ENCODE measurements at places on chromosomes 12 and 14.

GRCh38 chr12:71426300-71427047 lies 13.1 kb upstream of the LGR5 start:
- H3K27ac ChIP-seq: no peak overlapping the region
- no peaks in the 10 kb centered on the region for H3K4me1 ChIP-seq
- DNase-seq: no peak
- no peaks in the 10 kb centered on the region for H3K36me3 ChIP-seq

DNA sequence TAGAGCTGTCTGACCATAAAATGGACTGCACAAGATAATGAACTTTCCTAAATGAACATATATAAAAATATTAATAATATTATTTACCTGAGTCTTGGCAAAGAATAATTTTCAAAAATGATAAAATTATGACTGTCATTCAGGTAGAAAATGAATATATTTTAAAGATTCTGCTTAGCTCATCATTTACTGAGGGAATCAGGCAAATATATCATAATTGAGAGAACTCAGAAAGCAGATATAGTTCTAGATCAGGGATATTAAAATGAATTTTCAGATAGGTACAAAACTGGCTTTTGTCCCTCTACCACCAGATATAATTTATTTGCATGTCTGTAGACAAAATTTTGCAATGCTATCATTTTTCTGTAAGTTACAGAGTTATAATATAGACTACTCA lies 86.1 kb upstream of the CPM start:
- H3K27ac ChIP-seq: no peak overlapping the region
- no peak for DNase-seq
- no peaks in the 10 kb centered on the region for H3K36me3 ChIP-seq
- H3K4me1 ChIP-seq: no peaks in the 10 kb centered on the region

DNA sequence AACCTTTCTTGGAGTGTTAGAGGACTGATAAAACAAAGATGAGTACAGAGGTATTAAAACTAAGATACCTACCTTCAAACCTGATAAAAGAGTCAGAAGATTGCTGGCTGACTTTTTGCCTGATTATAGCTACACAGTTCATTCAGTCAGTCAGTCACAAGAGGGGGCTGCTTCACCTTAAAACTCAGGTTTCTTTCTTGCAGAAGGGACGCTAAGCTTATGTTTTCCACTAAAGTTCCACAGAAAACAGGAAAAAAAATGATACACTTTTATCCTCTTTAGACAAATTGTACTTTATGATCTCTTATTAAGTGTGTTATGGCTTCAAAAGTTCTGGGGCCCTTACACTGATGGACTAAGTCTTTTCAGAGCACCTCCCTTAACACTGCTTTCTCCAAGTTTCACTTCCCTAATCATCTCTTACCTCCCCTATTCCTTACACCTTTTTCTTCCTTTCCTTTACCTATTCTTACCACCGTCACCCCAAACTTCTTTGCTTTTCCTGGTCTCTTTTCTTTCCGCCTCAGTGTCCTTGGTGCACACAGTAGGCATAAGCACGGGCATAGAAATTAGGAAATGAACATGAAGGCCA lies 448.7 kb upstream of the OR4E1 start:
- peak; percentile 26 for DNase-seq
- H3K4me1 ChIP-seq: no peaks in the 10 kb centered on the region
- peak overlapping the region; percentile 20 for H3K4me3 ChIP-seq

DNA sequence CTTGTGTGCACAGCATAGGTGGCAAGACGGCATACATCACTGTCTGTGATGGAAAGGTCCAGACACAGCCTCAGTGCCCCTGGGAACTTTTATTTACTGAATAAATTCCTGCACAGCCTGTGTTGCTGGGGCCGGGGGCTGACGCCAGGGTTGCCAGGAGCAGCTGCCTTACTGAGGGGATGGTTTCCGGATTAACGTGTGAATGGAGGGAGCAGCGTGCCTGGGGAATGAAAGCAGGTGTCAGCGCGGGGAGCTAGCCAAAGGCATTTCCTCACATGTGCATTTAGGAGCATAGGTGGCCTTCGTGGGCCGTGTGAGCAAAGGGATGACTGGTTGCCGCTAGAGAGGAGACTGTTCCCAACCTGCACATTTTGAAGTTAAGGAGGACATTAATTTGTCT lies 41.6 kb downstream of the SFSWAP start:
- H3K4me1 ChIP-seq: no peaks in the 10 kb centered on the region
- H3K27ac ChIP-seq: no peak overlapping the region
- H3K36me3 ChIP-seq: peaks cover 84% of the 10 kb centered on the region
- no peaks in the 10 kb centered on the region for H3K27me3 ChIP-seq
- no peak overlapping the region for H3K4me3 ChIP-seq

GRCh38 chr14:80522936-80523335 lies 311.6 kb upstream of the DIO2 start:
- no peaks in the 10 kb centered on the region for H3K36me3 ChIP-seq
- H3K27me3 ChIP-seq: no peaks in the 10 kb centered on the region
- no peak for DNase-seq
- no peak overlapping the region for H3K27ac ChIP-seq
- H3K4me3 ChIP-seq: no peak overlapping the region
- H3K4me1 ChIP-seq: no peaks in the 10 kb centered on the region

DNA sequence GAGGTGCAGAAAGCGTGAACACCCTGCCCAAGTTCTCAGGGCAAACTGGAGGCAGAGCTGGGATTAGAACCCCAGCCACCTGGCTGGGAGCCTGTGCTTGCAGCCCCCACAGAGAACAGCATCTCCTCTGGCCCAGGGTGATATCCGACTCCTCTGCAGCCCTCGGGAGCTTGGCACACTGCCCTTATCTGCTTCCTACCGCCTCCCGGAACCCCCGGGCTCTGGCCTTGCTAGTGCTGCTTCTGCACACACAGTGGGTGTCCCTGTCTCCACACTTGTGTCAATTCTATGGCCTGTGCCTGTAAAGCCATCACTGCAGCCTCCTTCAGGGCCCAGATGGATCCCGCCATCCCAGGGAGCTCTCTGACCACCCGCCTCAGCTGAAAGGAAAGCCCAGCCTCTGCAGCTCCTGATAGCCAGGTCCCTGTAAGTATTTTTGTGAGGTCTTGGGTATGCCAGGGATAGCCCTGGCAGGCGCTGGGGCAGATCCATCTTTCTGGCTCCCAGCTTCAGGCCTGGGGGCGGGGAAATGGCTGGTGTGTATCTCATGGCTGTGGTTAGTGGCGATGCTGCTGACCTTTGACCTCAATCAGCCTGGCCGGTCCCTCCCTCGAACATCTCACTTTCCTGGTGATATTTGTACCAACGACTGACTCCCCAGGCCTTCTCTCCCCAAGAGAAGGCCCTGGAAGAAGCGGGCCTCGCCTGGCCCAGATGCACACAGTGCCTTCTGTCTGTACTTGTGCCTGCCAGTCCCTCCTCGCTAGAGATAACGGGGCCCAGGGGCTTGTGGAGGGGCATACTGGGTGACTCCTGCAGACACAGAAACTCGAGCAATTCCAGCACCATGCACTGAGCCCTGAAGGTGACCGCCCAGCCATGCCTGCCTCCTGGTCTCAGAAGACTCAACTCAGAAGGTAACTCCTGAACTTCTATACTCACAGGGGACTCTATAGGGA lies 183.8 kb downstream of the CALM1 start:
- no peak for DNase-seq
- H3K27ac ChIP-seq: no peak overlapping the region
- no peak overlapping the region for H3K4me3 ChIP-seq
- no peaks in the 10 kb centered on the region for H3K27me3 ChIP-seq

DNA sequence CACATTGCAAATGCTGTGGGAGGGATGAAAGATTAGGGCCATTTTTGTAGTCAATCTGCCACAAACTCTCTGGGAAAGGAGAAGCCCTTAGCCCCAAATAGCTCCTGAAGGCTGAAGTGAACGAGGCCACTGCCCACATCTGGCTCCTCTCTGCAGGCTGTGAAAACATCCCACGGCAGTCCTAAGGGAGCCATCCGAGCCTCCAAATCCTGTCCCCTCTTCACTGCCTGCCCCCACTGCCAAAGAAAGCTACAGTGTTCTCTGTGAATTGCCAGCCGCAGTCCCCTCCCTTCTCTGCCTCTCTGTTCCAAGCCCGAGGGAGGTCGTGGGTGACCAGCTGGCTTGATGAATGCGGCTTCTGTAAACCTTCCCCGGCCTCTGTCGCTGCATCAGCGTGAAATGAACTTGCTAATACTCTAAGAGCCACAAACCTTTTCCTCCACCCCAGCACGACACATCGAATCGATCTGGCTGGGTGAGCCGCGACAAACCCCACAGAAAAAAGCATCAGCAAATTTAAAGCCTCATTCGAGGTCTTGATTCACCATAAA lies 180.7 kb upstream of the NRXN3 start:
- H3K27ac ChIP-seq: no peak overlapping the region
- no peaks in the 10 kb centered on the region for H3K27me3 ChIP-seq
- DNase-seq: no peak
- no peak overlapping the region for H3K4me3 ChIP-seq
- no peaks in the 10 kb centered on the region for H3K4me1 ChIP-seq

DNA sequence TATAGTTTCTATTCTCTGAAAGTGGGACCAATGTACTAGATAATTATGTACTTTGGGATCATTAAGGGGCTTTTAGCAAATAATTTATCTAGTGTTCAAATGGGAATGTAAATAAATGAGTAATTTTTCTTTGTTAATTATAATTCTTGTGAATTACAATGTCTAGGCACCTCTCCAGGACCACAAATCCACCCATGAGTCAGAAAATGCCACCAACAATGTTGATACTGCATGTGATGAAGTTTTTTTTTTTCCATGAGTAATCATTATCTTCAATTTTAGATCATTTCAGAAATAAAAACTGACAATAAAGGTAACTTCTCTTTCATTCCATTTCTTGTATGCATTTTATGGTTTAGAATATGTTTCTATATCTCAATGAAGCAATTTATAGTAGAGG lies 470.3 kb downstream of the VRK1 start:
- H3K4me1 ChIP-seq: no peaks in the 10 kb centered on the region
- no peak overlapping the region for H3K27ac ChIP-seq
- no peak overlapping the region for H3K4me3 ChIP-seq
- H3K27me3 ChIP-seq: no peaks in the 10 kb centered on the region
- H3K36me3 ChIP-seq: no peaks in the 10 kb centered on the region
- no peak for DNase-seq

GRCh38 chr12:110809149-110809548 lies 37.6 kb upstream of the CCDC63 start:
- no peaks in the 10 kb centered on the region for H3K27me3 ChIP-seq
- no peaks in the 10 kb centered on the region for H3K36me3 ChIP-seq
- no peaks in the 10 kb centered on the region for H3K4me1 ChIP-seq
- H3K27ac ChIP-seq: no peak overlapping the region
- no peak for DNase-seq

DNA sequence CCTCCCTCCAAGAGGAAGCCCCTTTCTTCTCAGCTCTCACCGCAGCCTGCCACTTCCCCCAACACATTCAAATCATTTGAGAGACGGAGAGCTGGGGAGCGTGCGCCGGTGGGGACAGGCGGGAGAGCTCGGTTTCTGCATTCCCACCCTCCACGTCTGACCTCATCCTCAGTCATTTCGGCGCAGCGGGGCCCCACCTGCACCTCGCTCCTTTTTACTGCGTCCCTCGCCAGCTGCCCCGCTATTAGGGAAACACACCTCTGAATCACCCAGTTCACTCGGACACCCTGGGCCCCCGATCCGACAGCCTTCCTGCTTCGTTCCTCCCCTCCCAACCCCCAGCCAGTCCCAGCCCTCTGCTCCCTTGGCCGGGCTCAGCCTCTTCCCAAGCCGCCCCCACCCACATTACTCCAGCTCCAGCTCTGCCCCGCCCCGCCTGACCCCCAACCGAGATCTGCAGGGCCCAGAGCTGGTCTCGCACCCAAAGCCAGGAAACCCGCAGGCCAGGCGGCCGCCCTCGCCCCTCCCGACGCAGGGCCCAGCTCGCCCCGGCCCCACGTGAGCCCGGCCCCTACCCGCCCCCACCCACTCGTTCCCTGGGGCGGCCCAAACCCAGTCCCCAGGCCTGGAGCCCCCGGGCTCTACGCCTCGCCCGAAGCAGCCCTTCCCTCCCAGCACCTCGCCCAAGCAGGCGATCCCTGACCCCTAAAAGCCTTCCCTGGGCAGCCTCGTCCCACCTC lies 783 bp downstream of the CORO1C start:
- peak overlapping the region; percentile 58 for H3K4me3 ChIP-seq
- H3K27ac ChIP-seq: peak overlapping the region; percentile 68
- peaks cover 6% of the 10 kb centered on the region for H3K4me1 ChIP-seq
- no peaks in the 10 kb centered on the region for H3K27me3 ChIP-seq
- peaks cover 3% of the 10 kb centered on the region for H3K36me3 ChIP-seq
- peak; percentile 17 for DNase-seq

DNA sequence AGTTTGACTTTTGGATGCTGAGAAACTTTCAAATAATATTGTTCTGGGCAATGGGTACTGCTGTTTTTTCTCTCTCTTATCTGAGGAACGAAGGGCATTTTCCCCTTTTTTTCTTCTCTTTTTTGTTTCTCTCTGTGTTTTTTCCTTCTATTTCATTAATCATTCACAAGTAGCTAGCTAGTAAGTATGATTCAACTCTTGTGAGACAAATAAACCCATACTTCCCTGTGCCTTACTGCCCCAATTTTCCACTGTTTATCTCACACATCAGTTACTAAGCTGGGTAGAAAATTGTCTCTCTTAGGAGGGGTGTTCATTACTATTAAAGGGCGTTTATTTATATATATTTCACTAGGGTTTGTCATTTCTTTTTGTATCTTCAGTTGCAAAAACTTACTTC lies 437.6 kb downstream of the RERGL start:
- H3K27ac ChIP-seq: no peak overlapping the region
- no peaks in the 10 kb centered on the region for H3K27me3 ChIP-seq
- no peaks in the 10 kb centered on the region for H3K4me1 ChIP-seq
- no peak overlapping the region for H3K4me3 ChIP-seq

GRCh38 chr12:110636516-110636915 lies 22.6 kb downstream of the TCTN1 start:
- H3K27me3 ChIP-seq: no peaks in the 10 kb centered on the region
- H3K36me3 ChIP-seq: no peaks in the 10 kb centered on the region
- H3K27ac ChIP-seq: no peak overlapping the region

GRCh38 chr12:114226241-114226928 lies 179.6 kb downstream of the TBX5 start:
- no peak overlapping the region for H3K27ac ChIP-seq
- DNase-seq: no peak
- no peak overlapping the region for H3K4me3 ChIP-seq
- no peaks in the 10 kb centered on the region for H3K36me3 ChIP-seq

DNA sequence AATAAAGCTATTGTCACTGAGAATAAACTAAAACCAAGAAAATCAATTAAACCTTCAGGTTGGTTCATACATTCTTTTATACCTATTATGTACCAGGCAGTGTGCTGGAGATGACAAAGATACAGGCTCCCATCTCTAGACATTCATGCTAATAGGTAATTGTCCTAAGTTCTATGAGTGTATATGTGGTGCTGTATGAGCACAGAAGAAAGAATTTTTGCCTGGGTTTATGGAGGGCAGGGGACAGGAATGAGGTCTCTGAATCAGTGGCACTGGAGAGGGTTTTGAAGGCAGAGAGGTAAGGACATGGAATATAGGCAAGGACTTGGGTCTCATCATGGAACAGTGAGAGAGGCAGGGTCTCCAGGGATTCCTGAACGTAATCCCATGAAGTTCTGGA lies 38.7 kb downstream of the MAP1LC3B2 start:
- peaks cover 9% of the 10 kb centered on the region for H3K4me1 ChIP-seq
- no peak for DNase-seq
- no peaks in the 10 kb centered on the region for H3K36me3 ChIP-seq
- no peaks in the 10 kb centered on the region for H3K27me3 ChIP-seq
- no peak overlapping the region for H3K27ac ChIP-seq
- H3K4me3 ChIP-seq: no peak overlapping the region

GRCh38 chr12:132360410-132360809 lies 31.0 kb upstream of the GALNT9 start:
- no peak overlapping the region for H3K4me3 ChIP-seq
- H3K27me3 ChIP-seq: no peaks in the 10 kb centered on the region
- H3K27ac ChIP-seq: no peak overlapping the region
- DNase-seq: no peak
